Thoracic aorta (tissue), 2 donors: ENCODE measurements at places on chromosomes 12 and 14.

- DNase-seq: no peak
Measured at GRCh38 chr12:91327889-91328288, 145.3 kb upstream of the DCN start.

- DNase-seq: no peak
Measured at GRCh38 chr12:32025906-32026305, 66.7 kb downstream of the RESF1 start.

- no peak for DNase-seq
Measured at GRCh38 chr12:41188841-41189394, 798 bp downstream of the PDZRN4 start.

DNA sequence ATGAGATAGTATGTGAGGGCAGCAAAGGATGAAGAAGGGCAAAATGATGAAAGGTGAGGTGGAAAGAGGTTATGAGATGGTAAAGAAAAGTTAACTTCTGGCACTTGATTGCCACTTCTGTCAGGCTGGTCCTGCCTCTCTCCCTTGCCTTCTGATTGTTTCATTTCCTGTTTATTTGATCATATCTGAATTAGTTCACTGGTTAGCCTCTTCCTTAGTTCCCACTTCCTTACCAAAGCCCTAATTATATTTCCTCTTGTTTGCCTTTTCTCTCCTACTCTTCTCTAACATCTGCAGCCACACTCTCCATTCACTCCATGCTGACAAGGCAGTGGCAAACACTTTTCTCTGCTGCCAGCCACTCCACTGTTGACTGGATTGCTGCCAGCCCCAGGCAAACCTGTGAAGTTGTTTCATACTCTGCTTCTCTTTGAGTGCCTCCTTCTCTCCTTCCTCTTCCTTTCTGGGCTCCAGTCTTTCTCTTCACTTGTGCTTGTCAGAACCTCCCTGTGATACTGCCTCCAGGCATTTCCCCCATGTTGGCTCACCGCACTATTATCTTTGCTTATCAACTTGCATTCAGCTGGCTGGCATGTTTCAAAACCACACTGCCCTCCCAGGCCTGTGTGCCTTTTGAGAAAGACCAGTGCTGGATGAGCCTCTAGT is 8.1 kb downstream of the PNP start:
- DNase-seq: no peak

DNA sequence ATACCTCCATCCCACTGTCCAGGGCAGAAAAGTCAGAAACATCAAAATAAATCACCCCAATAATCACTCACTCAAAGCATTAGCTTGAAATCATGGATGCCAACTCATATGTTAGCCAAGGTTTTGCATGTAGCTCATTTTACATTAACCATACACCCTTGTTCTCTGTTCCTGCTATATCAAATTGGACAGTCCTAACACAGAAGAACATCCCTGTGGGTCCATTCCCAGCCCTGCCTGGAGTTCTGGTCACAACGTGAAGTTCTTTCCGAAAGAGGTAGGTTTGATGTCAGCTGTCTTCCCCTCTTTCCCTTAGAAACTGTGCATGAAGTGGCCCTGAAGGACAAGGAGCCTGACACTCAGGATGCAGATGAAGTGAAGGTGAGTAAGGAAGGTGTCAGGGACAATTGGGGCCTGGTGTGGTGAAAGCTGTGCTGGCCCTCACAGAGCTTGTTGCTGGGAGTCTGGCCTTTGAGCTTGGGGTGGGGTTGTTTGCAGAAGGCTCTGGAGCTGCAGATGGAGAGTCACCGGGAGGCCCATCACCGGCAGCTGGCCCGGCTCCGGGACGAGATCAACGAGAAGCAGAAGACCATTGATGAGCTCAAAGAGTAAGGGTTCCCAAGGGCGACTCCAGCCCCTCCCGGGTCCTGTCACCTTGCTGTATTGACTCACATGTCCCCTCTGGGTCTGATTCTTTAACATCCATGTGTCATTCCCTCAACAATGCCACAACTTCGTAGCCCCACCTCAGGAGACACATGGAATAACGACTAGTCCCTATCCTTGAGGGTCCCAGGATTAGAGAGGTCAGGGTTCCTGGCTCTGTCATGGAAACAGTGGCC is 15.0 kb upstream of the PIP4K2C start:
- no peak for DNase-seq

DNA sequence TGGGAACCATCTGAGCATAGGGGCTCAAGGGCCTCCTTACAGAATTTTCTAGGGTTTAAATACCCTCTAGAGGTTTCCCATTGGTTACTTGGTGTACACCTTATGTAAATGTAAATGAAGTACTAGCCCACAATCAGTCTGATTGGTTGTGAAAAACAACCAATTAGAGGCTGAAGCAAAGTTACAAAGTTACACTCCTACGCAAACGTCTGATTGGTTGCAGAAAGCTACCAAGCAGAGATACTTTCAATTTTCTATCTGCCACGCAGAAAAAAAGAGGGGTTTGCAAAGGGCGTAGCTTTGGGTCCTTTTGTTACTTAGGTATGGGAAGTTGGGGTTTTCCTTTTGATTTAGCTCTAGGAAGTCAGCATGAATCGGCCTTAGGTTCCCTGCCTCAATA is 1.8 kb upstream of the TMEM19 start:
- DNase-seq: no peak

GRCh38 chr14:59305836-59306555 is 117.5 kb downstream of the DAAM1 start:
- DNase-seq: no peak

DNA sequence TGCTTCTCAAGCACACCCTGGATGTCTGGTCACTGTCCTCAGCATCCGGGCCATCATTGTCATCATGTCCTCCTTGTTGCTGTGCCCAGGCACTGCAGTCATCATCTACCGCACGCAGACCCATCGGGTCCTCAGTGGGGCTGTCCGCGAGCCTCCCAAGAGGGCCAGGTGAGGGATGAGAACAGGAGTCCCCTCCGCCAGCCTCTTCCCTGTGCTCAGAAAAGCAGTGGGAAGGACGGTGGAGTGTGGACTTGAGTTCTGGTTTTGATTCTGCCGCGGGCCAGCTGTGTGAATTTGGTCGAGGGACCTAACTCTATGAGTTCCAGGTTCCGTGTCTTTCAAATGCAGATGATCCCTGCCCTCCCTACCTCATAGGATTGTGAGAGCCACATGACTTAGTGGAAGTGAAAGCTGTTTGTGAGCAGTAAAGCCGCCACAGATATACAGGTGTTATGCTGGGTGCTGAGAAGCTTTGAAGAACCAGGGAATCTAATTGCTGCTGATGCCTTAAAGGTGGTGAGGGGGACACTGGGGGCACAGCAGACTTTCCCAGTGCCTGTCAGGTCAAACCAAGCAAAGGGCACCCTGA is 122.9 kb upstream of the RAP1B start:
- DNase-seq: no peak

- DNase-seq: no peak
Measured at GRCh38 chr14:27015065-27015464, 417.2 kb upstream of the NOVA1 start.

DNA sequence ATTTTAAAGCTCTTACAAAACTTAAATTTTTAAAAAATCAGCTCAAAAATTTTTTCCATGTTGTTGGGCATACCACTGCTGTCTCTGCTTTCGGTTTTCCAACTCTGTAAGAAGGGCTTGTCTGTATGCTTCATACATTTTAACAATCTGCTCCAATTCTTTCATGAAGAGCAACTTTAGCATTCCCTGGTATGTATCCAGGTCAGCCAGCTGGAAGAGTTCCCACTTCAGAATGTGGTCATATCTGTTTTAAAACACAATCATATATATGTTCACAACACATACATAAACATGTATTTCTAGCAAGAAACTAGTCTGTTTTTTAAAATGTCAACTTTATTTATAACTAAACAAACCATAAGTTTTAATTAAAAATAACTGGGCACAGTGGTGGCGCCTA is 33.0 kb downstream of the SAV1 start:
- DNase-seq: no peak

DNA sequence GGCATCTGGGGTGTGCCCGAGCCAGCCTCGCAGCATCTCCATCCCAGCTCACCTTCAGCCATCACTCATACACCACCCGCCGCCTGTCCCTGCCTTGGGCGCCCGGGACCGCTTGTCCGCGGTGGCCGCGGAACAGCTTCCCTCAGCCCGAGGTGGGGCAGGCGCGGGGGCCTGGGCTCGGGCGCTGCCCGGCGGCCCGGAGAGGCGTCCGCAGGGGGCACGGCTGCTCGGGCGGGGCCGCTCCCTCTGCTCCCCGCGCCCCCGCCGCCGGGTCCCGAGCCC is 430 bp downstream of the SLC41A2 start:
- DNase-seq: no peak

- no peak for DNase-seq
Measured at GRCh38 chr14:100703386-100704220, 23.1 kb upstream of the DLK1 start.

- DNase-seq: no peak
Measured at GRCh38 chr12:6813363-6813762, 8.3 kb upstream of the GPR162 start.

GRCh38 chr12:94264736-94265485 is 116.5 kb downstream of the PLXNC1 start:
- no peak for DNase-seq

DNA sequence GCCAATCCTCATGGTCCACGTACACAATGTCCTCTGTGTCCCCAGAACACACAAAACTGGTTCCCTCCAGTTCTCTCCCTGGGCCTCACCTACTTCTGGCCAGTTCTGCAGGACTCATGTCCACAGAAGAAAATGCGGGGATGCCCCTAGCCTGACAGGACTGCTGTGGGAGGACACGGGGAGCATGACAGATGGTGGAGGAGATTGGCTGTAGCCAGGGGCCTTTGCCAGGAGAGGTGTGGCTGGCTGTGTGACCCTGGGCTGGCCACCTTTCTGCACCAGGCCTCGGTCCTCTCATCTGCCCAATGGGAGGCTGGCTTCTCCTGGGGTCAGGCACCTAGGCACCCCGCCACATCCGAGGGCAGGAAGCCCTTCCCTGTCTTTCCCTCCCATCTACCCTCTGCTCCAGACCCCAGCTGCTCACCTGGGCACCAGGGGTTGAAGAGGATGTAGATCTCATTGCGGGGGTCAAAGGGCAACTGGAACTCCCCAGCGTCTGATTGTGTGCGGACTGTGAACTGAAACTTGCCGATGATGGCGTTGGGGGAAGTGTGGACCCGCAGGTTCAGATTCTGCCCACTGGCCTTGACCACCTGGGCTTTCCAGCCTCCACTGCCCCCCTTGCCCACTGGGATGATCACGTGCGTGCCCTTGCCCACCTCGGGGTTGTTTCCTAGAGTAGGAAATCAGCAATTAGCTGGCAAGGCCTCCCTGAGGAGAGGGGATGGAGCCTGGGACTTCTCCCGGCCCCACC is 2.8 kb downstream of the TGM1 start:
- DNase-seq: no peak

- DNase-seq: no peak
Measured at GRCh38 chr14:55329999-55330710, 58.9 kb downstream of the FBXO34 start.

- no peak for DNase-seq
Measured at GRCh38 chr14:26810631-26811030, 212.8 kb upstream of the NOVA1 start.

DNA sequence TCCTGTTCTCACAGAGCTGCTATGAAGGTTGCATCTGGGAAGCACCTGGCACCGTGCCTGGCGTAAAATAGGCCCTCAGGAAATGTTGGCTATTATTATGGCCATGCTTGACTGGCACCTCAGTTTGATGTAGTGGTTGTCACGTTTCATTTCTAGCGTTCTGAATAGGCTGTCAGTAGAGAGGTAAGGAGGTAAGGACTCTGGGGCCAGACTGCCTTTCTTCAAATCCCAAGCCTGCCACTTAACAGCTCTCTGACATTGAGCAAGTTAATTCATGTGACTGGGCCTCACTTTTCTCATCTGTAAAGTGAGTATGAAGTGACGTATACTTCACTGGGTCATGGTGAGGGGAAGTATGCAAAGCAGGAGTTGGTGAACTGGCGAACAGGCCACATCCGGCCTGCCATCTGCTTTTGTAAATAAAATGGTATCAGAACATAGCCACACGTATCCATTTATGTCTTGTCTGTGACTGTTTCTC is 196.2 kb downstream of the CACNA1C start:
- DNase-seq: no peak

DNA sequence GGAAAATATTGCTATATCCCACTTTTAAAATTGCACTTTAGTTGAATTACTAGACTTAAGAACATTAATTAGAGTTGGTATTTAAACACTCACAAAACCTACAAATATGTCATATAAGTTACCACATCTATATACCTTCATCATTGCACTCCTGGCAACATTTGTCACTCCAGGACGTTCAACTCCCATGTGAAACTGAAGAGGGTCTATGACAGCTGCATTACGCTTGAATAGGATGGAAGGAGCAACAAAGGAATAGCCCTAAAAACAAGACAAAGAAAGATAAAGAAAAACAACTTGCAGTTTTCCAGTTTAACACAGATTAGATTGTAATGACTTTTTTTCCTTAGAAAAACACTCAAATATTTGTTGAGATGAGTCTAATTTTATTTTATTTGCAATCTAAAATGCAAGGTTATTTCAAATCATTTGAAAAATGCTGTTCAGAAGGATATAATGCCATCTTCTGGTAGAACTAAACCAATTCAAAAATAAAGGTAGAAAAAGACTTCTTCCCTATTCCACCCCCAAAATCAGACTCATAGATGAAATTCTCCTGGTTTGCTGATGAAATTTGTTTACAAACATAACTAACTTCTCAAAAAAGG is 84.3 kb upstream of the TTC7B start:
- DNase-seq: no peak

DNA sequence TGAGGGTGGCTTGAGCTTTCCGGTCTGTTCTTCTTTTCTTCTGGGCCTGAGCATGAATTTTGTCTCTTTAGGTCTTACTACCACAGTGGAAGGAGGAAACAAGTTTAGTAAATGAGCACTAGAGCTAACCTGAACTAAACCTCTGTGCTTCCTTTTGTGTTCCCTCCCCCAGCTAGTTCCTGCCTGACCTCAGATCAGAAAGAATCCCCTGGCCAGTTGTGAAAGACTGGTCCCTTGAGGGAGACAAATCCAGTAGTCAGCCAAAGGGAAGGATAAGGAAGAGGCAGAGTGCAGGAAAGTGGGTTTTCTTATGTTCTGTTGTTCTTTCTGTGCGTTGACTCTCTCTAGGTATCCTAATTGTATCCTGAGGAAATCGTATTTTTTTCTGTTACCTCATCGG is 17.5 kb downstream of the ZNF664 start:
- DNase-seq: no peak

DNA sequence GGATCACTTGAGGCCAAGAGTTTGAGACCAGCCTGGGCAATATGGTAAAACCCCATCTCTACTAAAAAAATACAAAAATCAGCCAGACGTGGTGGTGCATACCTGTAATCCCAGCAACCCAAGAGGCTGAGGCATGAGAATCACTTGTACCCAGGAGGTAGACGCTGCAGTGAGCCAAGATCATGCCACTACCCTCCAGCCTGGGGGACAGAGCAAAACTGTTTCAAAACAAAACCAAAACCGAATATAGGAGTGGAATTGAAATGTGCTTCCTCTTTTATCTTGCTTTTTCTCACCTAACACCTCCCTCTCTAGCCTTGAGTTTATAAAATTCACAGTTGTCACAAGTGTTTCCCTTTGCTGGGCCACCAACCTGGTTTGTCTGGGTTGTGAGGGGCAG is 181.9 kb downstream of the PAH start:
- no peak for DNase-seq

GRCh38 chr14:23352506-23353432 is at the start of gene SLC22A17:
Gene SLC22A17 (minus strand): TSS chr14:23352887.
- DNase-seq: peak; percentile 61
